ENCODE measurements at places on chromosomes 7 and 10. TPM values are rescaled to one million over a fixed set of nuclear protein-coding genes. Genes with fewer than 3 reads are reported as not detected.

DNA sequence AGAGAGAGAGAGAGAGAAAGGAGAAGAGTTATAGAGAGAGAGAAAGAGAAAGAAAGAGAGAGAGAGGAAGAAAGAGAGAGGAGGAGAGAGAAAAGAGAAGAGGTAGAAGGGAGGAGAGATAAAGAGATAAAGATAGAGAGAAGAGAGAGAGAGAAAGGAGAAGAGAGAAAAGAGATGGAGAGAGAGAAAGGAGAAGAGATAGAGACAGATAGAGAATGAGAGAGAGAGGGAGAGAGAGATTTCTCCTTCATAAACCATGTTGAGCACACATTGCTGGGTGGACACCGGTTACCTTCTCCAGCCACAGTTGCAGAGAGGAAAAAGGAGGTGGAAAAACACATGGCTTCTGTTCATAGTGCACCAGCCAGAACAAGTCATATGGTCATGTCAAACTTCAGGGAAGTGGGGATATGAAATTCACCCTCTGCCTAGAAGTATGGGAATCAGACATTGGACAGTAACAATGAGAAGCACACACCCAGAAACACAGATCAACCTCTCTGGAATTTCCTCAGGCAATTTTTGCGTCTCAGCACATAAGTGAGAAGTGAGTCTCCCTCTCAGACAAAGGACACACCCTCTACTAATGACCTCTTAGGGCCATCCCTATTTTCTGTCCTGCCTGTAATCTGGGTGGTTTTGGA, 172.5 kb upstream of the SVIL start:
- no peak for DNase-seq

GRCh38 chr10:6838118-6838517, 258.0 kb upstream of the PRKCQ start:
- DNase-seq, result no peak

MICU1 gene
- 62.5 TPM for total RNA-seq

DNA sequence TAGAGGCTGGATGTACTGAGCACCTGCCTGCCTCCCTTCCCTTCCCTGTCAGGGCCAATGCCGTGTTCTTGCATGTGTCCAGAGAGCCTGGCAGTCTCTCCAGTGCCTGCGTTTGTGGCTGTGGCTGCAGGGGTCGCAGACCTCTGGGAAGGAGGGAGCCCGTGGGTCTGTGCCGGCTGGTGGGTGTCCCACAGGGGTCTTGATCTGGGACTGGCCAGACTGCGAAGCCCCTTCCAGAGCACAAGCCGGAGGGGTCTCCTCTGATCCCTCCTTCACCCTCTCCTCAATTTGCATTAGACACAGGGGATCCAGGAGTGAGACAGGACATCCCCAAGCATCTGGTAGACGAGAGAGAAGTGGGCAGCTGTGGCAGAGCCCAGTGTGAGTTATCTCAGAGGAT, 199.2 kb downstream of the ADARB2 start:
- no peak for DNase-seq

All from urinary bladder (tissue), 4 donors.